ENCODE measurements at places on chromosomes 2 and 18. TPM values are rescaled to one million over a fixed set of nuclear protein-coding genes. Genes with fewer than 3 reads are reported as not detected.

Gene TCF23
- total RNA-seq: not detected

Gene CAPN14
- total RNA-seq: 0.65 TPM

Gene FAM237A
- not detected for total RNA-seq

Gene LYPD6
- not detected for total RNA-seq

Gene PLCD4
- total RNA-seq: 0.35 TPM

Gene E2F6
- total RNA-seq: 8.3 TPM

- no peaks in the 10 kb centered on the region for H3K36me3 ChIP-seq
- no peak for DNase-seq
- H3K4me3 ChIP-seq: no peak overlapping the region
- no peaks in the 10 kb centered on the region for H3K4me1 ChIP-seq
- H3K27ac ChIP-seq: no peak overlapping the region
- H3K27me3 ChIP-seq: peaks cover 5% of the 10 kb centered on the region
Observed at GRCh38 chr18:24552218-24552617, 91.8 kb downstream of the HRH4 start.

DNA sequence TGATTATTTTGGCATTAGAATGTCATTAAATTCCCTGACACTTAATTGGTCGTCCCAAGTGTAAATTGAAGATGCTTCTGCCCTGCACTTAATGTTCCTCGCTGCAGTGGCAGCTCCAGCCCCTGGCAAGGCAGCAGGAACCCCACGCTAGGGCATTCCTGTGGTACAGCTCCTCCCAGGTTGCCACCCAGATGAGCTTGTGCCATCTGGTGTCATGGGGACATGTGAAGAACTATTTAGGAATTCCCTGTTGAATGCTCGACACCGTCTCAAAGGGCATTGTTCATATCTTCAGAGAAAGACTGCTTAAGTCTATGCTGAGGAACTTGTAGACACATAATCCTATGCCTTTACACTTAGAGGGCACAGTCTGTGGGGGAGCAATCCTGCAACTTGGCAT, 38.9 kb downstream of the BCL2L11 start:
- H3K27me3 ChIP-seq: no peaks in the 10 kb centered on the region
- no peak overlapping the region for H3K4me3 ChIP-seq
- no peak overlapping the region for H3K27ac ChIP-seq
- peaks cover 21% of the 10 kb centered on the region for H3K36me3 ChIP-seq
- peaks cover 70% of the 10 kb centered on the region for H3K4me1 ChIP-seq

GRCh38 chr2:64124571-64124970, 19.6 kb downstream of the PELI1 start:
- H3K4me3 ChIP-seq: no peak overlapping the region
- H3K27ac ChIP-seq: peak overlapping the region; percentile 68
- peaks cover 85% of the 10 kb centered on the region for H3K4me1 ChIP-seq
- no peaks in the 10 kb centered on the region for H3K27me3 ChIP-seq
- peaks cover 1% of the 10 kb centered on the region for H3K36me3 ChIP-seq

DNA sequence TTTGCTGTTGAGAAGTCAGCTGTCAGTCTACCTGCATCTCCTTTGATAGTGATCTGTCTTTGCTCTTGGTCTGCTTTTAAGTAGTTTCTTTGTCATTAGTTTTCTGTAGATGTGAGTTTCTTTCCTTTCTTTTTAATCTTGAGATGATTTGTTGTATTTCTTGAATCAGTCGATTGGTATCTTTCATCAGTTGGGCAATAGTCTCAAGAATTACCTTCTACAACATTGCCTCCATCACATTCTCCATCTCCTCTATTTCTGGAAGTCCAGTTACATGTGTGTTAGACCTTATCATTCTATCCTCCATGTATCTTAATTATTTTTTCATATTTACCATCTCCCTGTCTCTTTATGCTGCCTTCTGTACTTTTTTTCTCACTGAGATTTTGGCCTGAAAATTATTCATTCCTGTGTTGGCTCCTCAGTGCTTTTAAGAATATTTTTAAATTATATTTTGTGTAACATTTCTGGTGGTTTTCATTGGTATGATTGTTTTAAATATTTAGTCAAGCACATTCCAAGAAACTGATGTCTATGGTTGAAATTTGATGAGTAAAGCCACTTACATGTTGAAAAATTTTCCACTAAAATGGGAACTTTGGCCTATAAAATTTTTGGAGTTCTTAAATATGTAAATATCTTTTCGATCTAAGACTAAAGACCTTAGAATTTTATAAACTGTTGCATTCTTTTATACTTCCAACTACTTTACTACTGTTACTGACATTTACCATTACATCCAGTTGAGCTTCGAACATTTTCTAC, 239.5 kb upstream of the MGAT5 start:
- no peaks in the 10 kb centered on the region for H3K36me3 ChIP-seq
- DNase-seq: no peak
- H3K4me1 ChIP-seq: no peaks in the 10 kb centered on the region
- H3K4me3 ChIP-seq: no peak overlapping the region

DNA sequence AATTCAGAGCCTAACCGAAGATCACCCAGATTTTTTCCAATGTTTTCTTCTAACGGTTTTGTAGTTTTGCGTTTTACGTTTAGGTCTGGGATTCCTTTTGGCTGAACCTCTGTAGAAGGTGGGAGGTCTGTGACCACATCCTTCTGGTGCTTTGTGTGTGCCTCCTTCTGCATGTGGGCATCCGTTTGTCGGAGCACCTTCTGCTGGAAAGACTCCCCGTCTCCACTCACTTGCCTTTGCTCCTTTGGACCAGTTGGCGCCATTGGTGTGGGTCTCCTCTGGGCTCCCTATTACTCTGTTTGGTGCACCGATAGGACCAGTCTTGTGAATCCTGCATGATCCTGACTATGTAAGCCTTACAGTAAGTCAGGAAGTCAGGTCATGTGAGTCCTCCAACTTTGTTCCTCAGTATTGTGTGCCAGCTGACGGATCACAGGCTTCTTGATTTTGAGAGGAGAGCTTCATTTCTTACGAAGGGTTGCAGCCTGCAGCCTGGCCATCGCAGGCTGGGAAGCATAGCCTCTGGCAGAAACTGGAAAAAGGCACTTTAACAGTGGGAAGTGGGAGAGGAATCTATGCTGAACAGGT, 13.6 kb downstream of the AQP12A start:
- H3K27ac ChIP-seq: peak overlapping the region; percentile 83
- H3K4me1 ChIP-seq: peaks cover 13% of the 10 kb centered on the region
- peaks cover 25% of the 10 kb centered on the region for H3K27me3 ChIP-seq

GRCh38 chr2:179393481-179393880, 128.8 kb upstream of the SESTD1 start:
- no peak overlapping the region for H3K4me3 ChIP-seq
- no peak overlapping the region for H3K27ac ChIP-seq
- H3K36me3 ChIP-seq: no peaks in the 10 kb centered on the region

DNA sequence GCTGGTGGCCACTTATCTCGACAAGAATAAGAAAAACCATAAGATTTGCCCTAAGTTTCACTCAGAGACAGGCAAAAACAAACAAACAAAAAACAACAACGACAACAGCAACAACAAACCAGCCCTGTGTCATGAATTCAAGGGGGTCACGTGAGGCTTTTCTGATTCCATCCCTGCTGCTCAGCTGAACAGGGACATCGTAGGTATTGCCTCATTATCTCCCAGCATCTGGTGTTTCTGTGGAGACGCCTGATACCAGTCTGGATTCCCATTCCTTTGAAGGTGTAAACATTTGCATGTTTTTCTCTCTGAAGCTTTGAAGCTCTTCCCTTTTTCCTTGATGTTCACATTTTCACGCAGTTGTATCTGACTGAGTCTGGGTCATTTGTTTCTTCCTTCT, 117.4 kb downstream of the KCNF1 start:
- no peaks in the 10 kb centered on the region for H3K4me1 ChIP-seq
- H3K27me3 ChIP-seq: no peaks in the 10 kb centered on the region
- no peak overlapping the region for H3K27ac ChIP-seq
- no peak overlapping the region for H3K4me3 ChIP-seq
- DNase-seq: no peak
- H3K36me3 ChIP-seq: no peaks in the 10 kb centered on the region

- peaks cover 23% of the 10 kb centered on the region for H3K4me1 ChIP-seq
- no peak for DNase-seq
- no peak overlapping the region for H3K27ac ChIP-seq
- no peaks in the 10 kb centered on the region for H3K36me3 ChIP-seq
- H3K4me3 ChIP-seq: no peak overlapping the region
Observed at GRCh38 chr18:9901377-9901776, 12.4 kb upstream of the VAPA start.

- no peak for DNase-seq
- no peaks in the 10 kb centered on the region for H3K36me3 ChIP-seq
- H3K27ac ChIP-seq: no peak overlapping the region
Observed at GRCh38 chr2:60715561-60715960, 40.5 kb upstream of the PAPOLG start.

DNA sequence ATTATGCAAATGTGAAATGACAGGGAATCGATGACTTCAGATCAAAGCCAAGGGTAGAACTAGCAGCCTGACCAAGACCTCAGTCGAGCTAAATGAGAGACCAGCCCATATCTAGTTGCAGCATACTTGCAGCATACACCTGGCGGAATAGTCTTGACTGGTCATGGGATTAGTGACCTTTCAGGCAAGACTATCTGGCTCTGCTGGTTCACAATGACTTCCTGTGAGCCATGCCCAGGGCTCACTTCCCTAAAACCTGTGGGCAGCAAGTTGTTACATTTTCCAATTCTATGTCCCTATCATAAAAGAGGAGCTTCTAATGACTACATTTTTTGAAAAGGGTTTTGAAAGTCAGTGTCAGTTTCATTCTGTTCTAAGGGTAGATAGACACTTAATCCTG, 1624.9 kb upstream of the CELF4 start:
- no peak overlapping the region for H3K4me3 ChIP-seq
- H3K27me3 ChIP-seq: no peaks in the 10 kb centered on the region
- no peak overlapping the region for H3K27ac ChIP-seq
- H3K36me3 ChIP-seq: no peaks in the 10 kb centered on the region

DNA sequence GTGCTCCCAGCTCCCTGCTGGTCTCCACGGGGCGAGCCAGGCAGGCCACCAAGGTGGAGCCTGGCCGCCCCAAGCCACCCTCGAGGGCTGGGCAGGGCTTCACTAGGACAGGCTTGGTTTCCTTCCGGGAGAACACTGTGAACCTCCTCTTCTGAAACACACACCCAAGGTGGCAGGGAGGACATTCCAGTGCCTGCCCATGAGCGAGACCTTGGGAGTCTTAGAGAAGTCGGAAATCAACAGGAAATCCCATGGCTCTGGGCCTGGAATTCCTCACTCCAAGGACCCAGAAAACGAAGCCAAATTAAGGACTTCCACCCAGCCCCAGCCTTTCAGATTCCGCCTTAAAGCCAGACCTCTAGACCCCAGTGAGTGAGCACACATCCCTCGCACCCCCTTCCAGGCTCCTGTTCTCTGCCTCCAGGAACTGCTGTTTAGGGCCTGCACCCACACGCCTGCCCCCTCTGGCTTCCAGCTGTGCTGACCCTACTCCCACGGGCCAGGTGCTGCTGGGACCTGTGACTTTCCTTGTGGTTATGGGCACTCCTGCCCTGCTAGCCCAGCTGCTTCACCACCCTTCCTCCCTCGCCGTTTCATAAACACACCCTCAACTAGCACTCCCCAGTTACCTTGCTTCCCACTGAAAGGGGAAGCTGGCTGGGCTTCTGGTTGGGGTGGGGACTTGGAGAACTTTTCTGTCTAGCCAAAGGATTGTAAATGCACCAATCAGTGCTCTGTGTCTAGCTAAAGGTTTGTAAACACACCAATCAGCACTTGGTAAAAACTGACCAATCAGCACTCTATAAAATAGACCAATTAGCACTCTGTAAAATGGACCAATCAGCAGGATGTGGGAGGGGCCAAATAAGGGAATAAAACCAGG, 13.7 kb downstream of the GPR17 start:
- DNase-seq: no peak
- peaks cover 14% of the 10 kb centered on the region for H3K27me3 ChIP-seq
- H3K4me1 ChIP-seq: peaks cover 3% of the 10 kb centered on the region
- no peaks in the 10 kb centered on the region for H3K36me3 ChIP-seq

DNA sequence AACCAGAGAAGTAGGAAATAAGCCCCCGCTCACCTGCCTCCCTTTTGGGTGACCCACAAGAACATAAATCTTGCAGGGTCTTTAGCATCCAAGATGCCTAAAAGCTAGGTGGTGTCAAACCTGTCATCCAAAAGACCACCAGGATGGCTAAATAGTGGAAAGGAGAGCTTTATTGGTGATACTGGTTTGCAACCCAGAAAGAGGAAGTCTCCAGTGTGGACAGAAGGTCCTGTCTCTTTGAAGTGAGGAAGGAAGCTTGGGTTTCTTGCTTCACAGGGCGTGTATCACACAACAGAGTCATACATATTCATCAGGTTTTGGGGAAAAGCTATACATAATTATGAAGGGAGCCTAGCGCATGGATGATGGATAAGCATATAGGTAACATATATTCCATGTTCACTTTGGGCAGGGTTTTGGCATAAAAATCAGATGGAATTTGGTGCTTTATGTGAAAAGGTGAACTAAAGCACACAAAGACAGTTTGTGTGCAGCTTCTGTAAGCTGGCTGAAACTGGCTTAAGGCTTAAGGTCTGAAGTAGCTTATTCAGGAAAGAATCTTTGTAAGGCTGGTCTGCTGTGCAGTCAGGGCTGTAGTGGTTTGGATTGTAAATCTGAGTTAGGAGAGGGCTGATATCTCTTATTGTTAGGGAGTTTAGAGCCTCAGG, 102.2 kb upstream of the MSH2 start:
- H3K27ac ChIP-seq: no peak overlapping the region

DNA sequence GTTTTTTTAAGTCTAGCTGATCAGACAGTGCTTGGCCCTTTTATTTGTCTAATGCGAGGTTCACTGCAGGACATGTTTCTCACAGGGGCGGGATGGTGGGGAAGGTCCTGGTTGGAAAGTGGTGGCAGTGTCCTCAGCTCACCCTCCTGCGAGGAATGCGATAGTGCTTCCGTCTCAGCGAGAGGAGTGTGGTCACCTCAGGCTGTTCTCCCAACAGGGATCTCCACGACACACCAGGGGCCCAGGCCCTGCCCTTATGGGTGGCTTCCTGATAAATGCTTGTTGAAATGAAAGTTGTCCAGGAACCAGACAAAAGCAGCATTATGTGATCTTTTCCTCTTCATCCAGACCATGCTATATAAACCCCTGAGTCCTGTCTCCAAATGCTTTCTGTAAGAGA, 70.1 kb downstream of the BOLA3 start:
- H3K36me3 ChIP-seq: peaks cover 1% of the 10 kb centered on the region
- no peak overlapping the region for H3K27ac ChIP-seq
- peaks cover 11% of the 10 kb centered on the region for H3K4me1 ChIP-seq
- no peaks in the 10 kb centered on the region for H3K27me3 ChIP-seq
- no peak for DNase-seq

GRCh38 chr2:196239622-196240587, 68.5 kb upstream of the STK17B start:
- H3K36me3 ChIP-seq: peaks cover 14% of the 10 kb centered on the region
- peak overlapping the region; percentile 96 for H3K27ac ChIP-seq
- peak; percentile 88 for DNase-seq
- peak overlapping the region; percentile 81 for H3K4me3 ChIP-seq

DNA sequence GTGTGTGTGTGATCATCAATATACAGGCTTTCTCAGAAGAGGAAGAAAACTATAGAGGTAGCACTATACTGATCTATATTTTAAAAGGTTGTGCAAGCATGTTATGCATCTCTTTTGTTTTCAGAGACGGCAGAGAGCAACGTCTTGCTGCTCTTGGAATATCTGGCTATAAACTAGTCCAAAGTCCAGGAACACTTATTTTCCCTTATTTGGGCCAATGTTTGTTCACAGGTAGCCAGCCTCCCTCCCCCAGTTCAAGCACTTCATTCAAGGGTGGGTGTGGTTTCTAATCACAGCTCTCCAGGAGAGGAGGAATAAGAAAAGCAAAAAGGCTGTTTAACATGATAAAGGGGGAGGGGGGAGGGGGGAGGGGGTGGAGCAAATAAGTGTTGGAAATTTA, 4.2 kb downstream of the FZD5 start:
- H3K27ac ChIP-seq: no peak overlapping the region
- no peak for DNase-seq
- H3K4me1 ChIP-seq: peaks cover 21% of the 10 kb centered on the region
- peaks cover 56% of the 10 kb centered on the region for H3K27me3 ChIP-seq
- H3K4me3 ChIP-seq: no peak overlapping the region
- H3K36me3 ChIP-seq: peaks cover 3% of the 10 kb centered on the region

- no peak overlapping the region for H3K4me3 ChIP-seq
- no peaks in the 10 kb centered on the region for H3K27me3 ChIP-seq
Observed at GRCh38 chr18:40159141-40160017, 1795.7 kb upstream of the PIK3C3 start.

Data from activated T-cell treated with anti-CD3 and anti-CD28 coated beads, Interleukin-2, amount 50 U/mL, for 72 hours (primary cell).